ENCODE measurements at places on chromosomes 16 and 17.

DNA sequence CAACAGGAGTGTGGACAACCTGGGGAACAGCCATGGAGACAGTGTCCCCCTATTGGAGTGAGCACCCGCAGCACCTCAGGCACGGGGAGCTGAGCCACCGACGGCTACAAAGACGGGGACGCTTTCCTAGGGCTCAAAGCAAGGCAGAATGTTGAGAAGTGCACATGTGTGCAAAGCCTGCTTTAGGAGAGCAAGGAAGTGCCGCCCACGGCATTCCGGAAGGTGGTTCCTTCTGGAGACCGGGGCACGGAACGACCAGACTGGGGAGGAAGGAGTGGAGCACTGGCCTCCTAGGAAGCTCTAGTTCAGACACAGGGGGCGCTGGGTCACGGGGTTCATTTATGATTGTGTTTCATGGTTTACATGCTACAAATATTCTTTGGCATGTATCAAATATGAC, 52.2 kb downstream of the TBC1D16 start:
- no peak for DNase-seq

GRCh38 chr16:87713451-87714229, 52.1 kb downstream of the KLHDC4 start:
- no peak for DNase-seq

DNA sequence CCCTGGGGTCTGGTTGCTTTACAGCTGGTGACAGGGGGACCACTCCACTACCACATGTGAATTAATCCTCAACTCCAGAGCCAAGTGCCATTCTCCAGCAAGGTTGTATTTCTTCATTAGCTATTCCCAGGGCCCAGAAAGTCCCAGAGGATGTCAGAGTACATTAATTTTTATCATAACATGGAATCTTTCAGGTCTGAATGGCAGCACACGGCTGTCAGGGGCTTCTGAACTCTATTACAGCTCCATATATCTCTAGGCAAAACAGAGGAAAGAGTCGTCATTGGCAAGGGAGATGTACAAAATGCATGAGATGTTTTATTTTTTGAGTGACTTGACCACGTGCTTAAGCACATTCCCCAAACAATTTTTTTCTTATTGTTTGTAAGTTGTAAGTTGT, 303.4 kb downstream of the WWOX start:
- DNase-seq = no peak

DNA sequence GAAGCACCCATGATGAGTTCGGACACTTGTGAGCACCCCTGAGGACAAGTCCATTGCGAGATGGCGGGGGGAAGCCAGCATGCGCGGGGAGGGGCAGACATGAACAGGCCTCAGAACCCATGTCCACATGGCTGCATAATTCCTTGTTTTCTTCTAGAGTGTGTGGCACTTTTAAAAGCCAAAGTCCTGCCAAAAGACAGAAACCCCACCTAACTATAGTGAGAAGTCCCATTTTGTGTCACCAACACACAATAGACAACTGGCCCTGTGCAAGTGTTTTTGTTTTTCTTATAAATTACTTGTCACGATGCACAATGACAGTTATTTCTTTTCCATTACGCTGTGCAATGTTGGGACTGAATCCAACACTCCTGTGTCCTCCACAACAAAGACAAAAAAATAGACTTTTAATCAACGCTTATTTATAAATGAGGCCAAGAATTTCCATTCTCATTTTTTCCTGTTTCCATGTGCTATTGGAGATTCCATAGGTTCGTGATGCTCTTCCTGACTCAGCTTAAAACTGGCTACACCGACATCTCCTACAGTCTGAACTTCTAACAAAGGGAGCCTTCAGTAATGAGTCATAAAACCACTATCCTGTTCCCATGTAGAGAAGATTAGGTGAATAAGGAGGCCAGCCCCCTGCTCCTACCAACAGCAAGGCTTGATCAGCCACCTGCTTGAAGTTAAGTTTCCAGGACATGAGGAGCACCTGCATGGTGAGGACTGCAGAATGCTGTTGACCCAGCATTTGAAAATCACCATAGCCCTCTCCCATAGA, 98.9 kb downstream of the ZNF423 start:
- no peak for DNase-seq

DNA sequence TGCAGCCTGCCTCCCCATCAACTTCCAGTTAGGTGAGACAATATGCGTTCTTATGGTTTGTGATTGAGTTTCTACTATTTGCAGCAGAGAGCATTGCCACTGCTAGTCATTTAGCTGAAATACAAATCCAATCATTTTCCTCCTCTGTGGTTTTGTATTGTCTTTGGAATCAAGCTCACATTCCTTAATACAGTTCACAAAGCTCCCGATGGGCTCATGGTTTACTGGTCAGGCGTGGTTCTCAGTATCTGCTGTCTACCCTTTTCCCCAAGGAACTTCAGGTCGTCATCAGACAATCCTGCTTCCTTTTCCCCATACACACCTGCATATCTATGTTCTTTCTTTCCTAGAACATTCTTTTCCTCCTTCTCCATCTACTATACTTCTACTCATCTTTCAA, 69.6 kb upstream of the GAS7 start:
- no peak for DNase-seq

All from AG09319 (cell line).